ENCODE measurements at places on chromosomes 3 and 15.
A peak's percentile ranks its signal among the peaks of the same experiment; 100 is the strongest.

GRCh38 chr3:194971009-194971408 is 285.3 kb downstream of the FAM43A start:
- DNase-seq = no peak

- DNase-seq = peak; percentile 74
Measured at GRCh38 chr3:19146685-19147650, 1.3 kb upstream of the KCNH8 start.

DNA sequence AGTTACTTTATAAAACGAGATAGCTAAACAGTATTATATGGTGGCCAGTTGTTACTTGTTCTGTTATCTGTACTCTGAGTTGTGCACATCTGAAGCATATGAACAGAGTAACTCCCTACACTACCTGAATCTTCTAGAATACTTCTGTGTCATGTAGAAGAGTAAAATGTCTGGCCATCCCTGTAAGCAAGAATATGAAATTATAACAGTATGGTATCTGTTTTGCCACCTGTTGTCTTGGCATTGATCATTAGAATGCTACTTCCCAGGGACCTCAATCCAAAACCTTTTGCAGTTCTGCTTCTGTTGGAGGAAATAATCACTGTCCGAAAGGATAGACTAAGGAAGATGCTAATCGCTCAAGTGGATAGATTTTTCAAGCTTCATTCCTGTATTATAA is 1.9 kb downstream of the TEX9 start:
- no peak for DNase-seq

DNA sequence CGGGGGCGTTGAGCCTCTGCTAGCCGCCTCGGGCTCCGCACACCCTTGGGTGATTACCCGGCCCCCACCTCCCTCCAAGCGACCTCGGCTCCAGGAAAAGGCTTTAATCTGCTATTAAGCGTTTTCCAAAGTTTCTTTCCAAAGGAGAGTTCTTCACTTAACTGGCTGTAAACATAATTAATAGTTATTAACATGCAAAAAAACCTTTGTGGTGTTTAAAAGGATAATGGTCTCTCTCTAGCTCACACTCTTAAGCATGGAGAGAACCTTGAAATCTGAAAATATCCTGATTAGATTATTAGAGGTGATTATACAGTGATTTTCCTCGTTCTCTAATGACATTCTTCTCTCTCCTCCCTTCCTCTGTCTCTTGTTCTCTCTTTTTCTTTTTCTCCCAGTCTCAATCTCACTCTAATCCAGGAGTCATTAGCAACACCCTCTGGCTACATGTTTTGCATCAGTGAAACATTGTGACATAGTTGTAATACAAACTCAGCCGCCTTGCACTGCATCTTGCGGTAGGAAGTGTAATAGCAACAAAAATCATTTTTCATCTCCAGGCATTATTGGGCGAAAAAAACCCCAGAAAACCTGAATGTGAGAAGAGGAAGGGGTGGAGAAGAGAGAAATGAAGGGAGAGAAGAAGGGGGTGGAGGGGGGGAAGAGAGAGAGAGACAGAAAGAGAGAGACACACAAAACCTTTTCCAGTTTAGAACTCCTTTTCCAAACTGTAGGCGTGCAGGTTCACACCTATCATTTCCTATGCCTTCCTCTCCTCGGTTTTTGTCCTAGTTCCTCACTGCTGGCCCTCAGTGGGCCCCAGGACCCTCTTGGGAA is 24.4 kb downstream of the NR2F2 start:
- no peak for DNase-seq

DNA sequence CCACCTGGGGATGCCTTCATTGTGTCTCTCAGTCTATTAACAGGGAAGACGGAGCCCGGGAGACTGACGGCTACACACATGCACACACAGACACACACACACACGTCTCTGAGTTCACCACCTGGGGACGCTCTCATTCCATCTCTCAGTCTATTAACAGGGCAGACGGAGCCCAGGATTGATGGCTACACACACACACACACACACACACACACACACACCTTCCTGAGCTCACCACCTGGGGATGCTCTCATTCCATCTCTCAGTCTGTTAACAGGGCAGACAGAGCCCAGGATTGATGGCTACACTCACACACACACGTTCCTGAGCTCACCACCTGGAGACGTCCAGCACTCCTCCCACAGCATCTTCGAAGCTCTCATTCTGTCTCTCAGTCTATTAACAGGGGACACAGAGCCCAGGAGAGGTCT is 143.9 kb downstream of the OR4M2 start:
- DNase-seq = no peak

GRCh38 chr15:33150431-33150941 is 44.0 kb downstream of the FMN1 start:
- no peak for DNase-seq

GRCh38 chr15:71496336-71496955 is 313.9 kb upstream of the NR2E3 start:
- no peak for DNase-seq

DNA sequence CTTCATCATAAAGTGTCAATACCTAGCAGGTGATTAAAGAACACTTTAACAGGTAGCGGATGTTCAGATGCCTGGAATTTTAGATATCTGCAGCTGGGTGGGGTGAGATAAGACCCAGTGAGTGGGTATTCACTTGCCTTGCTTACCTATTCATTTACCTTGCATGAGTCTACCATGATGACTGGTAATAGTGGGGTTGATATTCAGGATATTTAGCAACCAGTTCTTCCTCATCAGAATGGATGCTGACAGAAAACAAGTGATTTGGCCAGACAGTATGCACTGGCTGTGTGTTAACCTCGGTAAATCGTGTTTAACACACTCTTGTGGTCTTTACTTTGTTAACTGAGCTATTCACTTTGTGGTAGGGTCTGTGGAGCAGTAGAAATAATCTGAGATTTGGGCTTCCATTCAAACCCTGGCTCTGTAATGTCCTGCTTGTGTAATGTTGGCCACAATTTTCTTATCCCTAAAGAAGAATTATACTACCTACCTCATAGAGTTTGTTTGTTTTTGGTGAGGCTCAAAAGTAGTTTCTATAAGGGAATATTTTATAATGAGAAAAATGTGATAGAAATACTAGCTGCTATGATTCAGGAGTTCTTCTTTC is 391.9 kb upstream of the TBL1XR1 start:
- DNase-seq = no peak

DNA sequence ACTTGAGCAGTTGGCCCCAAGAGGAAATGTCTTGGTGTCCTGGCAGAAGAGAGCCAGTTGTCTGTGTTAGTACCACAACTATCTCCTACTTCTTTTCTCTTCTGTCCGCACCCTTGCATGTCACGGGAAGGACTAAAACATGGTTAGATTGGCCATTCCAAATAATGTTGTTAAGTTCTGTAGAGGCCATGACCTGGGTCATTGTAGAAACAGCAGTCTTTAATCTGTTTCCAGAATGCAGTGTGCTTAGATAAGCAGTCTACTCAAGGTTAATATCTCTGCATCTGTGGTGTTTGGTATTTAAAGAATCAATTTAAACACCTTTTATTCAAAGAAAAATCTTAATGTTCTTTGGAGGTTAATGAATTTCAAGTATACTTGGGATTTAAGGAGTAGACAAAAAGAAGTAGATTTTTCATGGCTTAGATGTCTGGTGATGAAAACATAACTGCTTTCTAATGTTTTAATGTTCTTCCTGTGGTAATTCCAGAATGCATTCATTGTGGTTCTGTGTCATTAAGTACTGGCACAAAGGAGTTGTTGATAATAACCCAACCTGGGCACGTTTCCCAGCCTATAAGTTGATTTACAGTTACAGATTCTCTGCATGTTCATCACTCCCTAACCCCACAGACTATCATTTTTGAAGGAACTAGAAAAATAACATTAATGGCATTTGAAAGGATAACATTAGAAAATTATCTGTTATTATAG is 58.9 kb downstream of the TMEM108 start:
- no peak for DNase-seq

- no peak for DNase-seq
Measured at GRCh38 chr15:54150255-54150654, 172.0 kb downstream of the UNC13C start.

- DNase-seq = no peak
Measured at GRCh38 chr3:170049146-170050000, 11.6 kb downstream of the GPR160 start.
